ENCODE measurements at places on chromosomes 5 and 9.

DNA sequence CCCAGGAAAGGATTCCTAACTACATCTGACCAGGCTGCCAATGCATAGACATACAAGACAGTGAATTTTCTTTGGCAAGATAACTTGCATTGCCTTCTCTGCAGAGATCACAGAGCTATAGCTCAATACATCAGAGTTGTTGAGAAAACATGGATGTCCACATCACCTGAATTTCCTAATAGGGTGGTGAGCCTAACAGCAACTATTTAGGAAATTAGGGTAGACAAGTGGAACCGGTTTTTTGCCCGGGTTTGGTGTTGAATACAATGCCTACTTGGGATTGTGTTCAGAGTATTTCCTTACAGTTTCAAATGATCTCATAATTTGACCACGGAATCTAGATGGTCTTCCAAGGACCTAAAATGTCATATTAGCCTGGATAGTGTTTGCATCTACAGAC is 262.7 kb downstream of the KIF4B start:
- no peak for DNase-seq

DNA sequence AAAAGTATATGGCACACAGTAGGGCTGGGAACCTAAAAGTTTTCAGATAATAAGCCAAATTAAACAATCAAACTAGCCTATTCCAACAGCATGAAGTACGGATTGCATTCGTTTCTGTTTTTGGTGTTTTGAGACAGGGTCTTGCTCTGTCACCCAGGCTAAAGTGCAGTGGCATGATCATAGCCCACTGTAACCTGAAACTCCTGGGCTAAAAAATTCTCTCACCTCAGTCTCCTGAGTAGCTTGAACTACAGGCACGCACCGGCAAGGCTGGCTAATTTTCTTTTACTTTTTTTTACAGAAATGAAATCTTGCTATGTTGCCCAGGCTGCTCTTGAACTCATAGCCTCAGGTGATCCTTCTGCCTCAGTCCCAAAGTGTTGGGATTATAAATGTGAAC is 5.2 kb downstream of the RFX3 start:
- no peak for DNase-seq

- DNase-seq = no peak
Observed at GRCh38 chr5:140083120-140083519, 30.8 kb upstream of the PURA start.

DNA sequence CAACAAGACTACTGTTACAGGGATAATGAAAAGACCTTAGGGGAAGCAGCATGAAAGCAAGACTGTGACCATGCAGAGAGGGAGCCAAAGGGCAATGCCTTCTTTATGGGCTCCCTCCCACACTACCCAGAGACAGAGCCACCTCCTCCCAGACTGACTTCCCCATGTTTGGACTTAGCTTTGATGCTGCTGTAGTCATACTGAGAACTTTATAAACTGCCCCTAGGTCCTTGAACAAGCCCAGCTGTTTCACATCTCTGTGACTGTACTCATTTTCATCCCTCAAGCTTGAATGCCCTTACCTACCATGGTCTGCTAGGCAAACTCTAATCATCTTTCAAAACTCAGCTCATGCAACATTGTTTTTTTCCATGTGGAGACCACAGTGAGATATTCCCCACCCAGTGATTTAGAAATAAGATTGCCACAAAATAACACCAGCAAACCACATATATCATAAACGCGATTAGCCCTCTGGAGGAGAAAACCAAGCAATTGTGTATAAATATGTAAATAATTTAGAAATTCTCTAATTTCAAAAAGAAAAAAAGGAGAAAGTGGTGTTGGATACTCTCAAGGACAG is 23.4 kb upstream of the FAM169A start:
- no peak for DNase-seq

DNA sequence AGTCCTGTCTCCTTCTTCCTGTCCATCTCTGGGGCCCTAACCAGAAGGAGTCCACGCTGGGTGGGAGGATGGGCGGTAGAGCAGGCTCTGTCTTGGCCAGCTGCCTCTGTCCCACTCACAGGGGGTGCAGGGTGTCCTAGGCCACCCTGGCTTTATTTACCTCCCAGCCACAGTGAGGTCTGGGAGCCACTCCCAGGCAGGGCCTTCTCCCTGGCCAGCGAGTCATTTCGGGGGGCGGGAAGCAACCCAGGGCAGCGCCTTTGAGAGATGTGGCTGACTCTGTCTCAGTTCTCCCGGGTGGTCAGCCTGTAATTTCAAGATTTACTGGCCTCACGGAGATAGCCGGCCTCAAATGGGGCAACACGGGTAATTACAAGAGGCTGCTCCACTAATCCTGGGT is 67.4 kb upstream of the PTCH1 start:
- no peak for DNase-seq

DNA sequence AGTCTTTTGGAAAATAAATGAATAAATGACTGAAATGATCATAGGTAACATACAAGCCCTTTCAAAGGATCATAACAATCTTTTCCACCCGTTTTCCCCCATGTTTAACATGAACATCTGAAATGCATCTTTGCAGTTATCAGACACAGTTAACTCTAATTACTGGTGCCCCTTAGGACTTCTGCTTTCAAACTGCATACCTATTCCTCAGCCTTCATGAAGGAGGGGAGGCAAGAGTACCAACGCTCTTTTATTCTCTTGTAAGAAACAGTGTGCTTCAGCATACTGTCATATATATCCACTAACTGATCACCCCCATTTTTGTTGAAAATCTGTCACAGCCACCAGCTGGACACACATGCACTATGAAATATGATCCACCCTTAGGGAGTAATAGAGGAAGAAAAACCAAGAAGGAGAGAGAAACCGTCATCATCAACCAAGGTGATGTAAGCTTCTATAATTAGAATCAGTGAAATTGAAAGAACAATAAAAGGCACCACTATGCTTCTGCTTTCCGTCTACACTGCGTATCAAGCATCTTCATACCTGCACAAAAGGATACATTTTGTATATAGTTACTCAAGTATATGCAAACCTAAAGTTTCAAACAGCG is 98.7 kb downstream of the RAPGEF6 start:
- DNase-seq = no peak

GRCh38 chr9:7325995-7326394 is 473.6 kb downstream of the DMAC1 start:
- no peak for DNase-seq

GRCh38 chr5:57094753-57095683 is 78.8 kb upstream of the GPBP1 start:
- no peak for DNase-seq

DNA sequence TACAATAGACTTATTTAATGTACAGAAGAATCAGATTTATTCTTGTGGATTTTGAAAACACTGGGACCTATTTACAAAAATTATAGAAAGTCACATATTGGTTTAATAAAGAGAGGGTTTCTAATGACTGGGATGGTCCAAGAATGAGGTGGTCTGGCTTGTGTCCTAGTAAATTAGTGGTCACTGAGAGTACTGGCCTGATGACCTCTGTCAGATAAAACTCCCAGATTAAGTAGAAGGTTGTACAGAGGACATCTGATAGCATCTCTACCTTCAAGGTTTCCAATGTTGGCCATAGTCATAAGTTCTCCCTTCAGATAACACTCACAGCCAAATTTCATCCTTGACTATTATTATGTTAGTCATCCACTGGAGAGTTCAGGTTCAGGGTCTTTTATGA is 692.9 kb downstream of the MTRR start:
- DNase-seq = no peak

DNA sequence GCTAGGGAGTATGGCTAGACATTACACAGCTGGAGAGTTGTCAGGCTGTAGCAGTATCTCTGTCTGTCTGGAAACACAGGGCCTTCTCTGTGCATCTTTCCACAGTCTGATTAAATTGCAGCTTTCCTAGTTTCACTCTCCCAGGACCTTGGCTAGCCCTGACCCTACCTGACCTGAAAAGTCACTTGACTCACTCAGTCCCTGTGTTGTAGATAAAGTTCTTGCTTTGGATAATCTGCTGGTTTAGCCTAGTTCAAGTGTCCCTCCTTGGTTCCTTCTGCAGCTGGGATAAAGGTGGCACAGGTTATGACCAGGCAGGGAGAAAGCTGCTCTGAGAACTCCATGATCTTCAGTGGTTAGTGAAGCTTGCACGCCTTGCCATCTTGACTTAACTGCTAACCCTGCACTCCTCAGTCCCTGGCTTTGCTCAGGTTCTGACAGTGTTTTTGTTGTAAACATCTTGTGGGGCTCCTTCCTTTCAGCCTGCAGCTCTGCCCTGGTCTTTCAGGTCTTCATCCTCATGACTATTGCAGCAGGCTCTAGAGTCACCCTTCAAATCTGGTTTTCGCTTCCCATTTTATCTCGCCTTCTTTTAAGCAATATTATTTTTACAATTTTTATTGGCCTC is 101.0 kb downstream of the PIP5K1B start:
- no peak for DNase-seq

DNA sequence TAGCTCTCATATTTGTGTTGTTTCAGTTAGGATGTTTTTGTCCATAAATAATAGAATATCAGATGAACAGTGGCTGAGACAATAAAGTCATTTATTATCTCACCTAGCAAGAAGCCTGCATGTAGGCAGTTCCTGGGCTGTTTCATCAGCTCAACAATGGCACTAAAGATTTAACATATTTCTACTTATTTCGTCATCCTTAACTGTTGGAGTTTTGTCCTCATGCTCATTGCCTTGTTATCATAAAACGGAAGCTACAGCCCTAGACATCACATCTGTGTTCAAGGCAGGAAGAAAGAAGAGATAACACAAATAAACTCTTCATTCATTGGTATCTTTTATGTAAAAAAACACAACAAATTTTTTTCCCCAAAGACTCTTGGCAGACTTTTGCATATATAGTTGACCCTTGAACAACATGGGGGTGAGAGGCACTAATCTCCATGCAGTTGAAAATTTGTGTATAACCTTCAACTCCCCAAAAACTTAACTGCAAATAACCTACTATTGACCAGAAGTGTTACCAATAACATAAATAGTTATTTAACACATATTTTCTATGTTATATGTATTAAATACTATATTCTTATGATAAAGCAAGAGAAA is 277.2 kb upstream of the ADRA1B start:
- DNase-seq = no peak

- DNase-seq = no peak
Observed at GRCh38 chr9:127353882-127354281, 43.1 kb upstream of the SLC2A8 start.

DNA sequence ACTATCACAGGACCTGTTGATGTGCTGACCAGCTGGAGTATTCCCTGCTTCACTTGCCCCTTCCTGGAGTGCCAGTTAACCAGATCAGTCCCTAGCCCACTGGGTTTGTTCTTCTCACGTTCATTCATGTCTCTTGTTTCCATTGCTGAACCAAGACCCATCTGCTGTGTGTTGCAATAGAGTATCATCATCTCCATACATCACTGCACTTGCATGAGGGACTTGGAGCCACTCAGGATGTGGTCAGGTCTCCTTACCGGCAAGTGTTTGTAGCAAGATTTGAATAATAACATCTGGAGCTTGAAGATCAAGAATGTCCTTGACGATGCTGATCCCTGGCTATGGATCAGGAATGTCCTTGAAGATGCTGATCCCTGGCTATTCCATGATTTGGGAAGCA is 358.6 kb downstream of the IRX1 start:
- no peak for DNase-seq

DNA sequence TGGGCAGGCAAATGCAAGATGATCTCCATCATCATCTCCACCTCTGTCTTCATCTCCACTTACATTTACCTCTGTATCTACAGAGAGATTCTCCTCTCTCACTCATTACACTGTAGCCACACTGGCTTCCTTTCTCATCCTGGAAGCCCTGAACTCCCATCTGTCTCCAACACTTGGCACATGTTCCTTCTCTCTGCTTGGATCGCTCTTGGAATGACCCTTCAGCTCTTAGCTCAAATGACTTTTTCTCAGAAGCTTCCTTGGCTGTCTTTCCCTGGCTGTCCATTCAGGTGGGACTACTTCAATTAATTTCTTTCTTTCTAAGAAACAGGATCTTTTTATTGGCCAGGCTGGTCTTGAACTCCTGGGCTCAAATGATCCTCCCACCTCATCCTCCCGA is 120.0 kb upstream of the KLF4 start:
- DNase-seq = no peak

- DNase-seq = no peak
Observed at GRCh38 chr5:158819840-158820620, 279.7 kb downstream of the EBF1 start.

DNA sequence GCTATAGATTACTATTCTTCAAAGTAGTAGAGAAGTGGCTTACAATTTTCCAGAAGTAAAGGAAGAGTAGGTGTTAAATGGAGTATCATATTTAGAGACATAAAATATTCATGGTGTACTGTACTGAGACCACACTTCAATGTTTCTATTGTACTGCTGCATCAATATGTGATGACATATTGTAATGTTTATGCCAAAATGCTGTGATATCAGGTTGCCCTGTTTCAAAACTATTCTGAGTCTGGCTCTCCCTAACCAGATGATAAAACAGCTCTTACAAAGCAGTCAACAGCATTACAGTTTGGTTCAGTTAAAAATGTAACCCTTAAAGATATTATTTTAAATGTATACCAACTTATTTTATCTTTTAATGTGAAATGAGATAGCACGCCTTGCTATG is 30.8 kb upstream of the ACOT12 start:
- no peak for DNase-seq

- DNase-seq = no peak
Observed at GRCh38 chr5:168132241-168132641, 159.2 kb upstream of the WWC1 start.

GRCh38 chr5:59380350-59380951 is 513.1 kb downstream of the PDE4D start:
- DNase-seq = no peak

GRCh38 chr5:143436871-143437270 is 33.4 kb upstream of the NR3C1 start:
- no peak for DNase-seq

DNA sequence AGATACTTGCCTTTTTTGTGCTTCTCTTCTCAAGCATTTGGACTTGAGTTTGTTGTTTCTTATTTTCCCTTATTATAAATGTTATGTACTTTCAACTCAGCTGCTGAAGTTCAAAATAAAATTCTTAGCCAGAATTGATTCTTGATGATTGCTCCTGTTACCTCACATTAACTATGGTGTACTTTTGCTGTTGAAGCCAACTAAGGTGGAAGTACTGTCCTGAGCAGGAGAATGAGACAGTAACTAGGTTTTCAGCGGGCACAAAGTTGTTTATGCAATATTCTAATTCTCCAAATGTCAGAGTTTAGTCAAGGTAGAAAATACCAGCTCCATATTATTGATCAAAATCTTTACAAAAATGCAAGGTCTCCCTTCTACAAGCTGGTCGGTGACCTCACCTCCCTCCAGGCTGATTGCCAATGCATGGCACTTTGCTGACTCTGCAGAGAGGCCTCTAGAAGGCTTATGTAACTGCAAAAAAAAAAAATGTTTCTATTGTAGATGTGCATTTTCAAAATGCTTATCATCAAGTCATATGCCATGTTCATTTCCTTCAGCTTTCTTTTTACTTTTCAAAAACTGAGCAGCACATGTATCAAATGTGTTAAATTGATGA is 1783.5 kb upstream of the WWC1 start:
- DNase-seq = no peak

DNA sequence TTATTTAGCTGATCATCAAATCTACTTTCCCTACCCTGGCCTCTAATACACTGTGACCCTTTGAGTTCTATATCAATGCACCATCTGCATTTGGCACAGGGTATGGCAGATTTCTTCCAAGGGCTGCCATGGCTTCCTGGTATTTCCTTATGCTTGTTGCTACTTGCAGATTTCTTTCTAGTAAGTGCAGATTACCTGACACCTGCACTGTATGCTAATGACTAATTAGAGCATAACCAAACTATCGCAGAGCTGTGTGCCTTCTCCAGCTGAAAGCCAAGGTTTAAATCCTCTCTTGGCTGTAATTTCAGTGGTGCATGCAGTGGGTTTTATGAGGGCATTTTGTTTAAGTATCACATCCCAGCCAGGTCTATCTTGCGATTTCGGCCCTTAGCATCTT is 293.7 kb downstream of the KIF4B start:
- no peak for DNase-seq

Measured in uterus (tissue), 4 donors.